ENCODE measurements at places on chromosomes 16 and 17. TPM values are rescaled to one million over a fixed set of nuclear protein-coding genes. Genes with fewer than 3 reads are reported as not detected.

GRCh38 chr16:2967211-2967631, 1.9 kb upstream of the PAQR4 start:
- DNase-seq: no peak

DNA sequence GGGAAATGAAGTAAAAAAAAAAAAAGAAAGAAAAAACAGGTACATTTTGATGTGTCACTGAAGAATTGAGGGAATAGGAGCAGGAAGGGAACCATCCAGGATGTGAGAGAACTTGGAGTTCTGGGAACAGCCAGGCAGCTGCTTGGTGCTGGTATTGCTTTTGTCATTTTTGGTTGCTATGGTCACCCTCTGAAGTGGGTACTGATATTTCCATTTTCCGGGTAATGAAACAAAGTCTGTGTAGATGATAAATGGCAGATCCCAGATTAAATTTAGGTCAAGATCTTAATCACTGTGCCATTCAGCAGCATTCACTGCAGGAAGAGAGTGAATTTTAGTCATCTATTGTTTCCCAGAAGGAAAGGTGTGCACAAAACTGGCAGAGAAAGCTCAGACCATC, 93.6 kb downstream of the ABCA8 start:
- peak; percentile 6 for DNase-seq

- peak; percentile 38 for DNase-seq
These were observed 594 bp downstream of the MAPK8IP3 start for GRCh38 chr16:1706386-1707192.

- no peak for DNase-seq
These were observed 120.9 kb upstream of the HS3ST2 start for GRCh38 chr16:22692916-22693637.

GRCh38 chr17:47237841-47238240, 15.8 kb upstream of the ITGB3 start:
- no peak for DNase-seq

DNA sequence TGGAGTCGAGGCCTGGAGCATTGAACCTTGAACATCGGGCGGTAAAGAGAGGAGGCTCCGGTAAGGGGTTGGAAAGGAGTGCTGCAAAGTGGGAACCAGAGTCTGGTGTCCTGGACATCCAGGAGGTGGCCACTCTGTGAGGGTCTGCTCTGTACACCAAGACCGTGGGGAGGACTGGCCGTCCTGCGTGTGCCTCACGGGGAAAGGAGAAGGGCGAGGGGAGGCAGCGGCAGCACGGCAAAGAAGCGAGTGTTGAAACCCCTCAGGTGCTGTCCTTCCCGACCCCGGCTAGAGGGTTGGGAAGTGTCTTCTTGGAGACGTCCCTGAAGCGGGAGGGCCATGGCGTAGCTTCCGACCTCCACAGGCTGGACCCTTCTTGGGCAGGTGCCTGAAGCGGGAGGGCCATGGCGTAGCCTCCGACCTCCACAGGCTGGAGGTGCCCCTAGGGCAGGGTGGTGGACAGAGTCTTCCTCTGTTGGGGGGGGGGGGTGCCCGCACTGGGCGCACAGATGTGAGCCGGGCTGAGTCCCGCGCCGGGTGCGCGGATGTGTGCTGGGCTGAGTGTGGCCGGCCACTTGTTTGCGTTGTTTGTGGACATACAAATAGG, 42.0 kb downstream of the FOXK2 start:
- no peak for DNase-seq

DNA sequence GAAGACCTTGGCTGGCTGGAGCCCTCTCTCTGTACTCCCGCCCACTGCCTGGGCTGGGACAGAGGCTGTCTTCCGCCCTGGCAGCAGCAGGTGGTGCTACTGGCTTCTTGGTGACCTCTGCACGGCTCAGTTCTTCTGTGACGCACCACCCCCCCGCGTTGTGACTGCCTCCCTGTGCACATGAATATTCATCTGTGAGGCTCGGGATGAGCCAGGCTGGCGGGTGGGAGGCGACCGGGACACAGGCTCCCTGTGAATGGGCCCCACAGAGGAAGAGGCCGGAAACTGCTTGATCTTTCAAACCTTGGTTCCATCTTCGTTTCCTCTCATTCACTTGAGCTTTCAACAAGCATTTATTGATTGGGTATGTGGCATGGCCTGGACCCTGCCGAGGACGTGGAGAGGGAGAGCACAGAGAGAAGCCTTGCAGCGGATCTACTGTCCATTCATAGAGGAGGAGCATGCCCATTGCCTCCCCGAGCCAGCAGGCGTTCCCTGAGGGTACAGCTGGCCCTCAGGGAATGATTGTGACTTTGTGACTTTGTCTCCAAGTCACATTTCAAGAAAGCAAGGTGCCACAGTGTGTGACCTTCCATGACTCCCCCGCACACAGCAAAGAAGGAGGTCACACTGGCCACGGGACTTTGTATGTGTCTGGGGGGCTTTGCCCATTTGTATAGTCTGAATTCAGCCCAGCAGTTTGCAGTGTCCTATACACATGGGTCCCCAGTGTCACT, 45.0 kb downstream of the B9D1 start:
- peak; percentile 86 for DNase-seq

GRCh38 chr16:66147291-66147690, 219.2 kb upstream of the CDH5 start:
- DNase-seq: no peak

DNA sequence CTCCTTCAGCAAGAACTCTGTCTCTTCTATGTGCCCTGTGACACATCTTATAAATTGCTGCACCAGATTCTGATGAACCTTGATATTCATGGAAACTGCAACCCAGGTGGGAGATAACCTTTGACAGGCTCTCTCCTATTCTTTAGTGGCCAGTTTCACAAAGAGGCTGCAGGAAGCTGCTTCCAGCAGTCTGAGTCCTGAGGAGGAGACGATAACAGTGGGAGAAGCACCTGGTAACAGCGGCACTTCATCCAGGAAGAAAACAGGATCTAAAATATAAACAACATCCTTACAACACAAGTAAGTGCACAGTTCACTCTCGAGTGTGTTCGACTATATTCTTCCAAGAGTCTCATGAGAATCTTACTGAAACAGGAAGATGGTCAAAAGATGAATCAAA, 180.1 kb downstream of the MAP2K6 start:
- no peak for DNase-seq

DNA sequence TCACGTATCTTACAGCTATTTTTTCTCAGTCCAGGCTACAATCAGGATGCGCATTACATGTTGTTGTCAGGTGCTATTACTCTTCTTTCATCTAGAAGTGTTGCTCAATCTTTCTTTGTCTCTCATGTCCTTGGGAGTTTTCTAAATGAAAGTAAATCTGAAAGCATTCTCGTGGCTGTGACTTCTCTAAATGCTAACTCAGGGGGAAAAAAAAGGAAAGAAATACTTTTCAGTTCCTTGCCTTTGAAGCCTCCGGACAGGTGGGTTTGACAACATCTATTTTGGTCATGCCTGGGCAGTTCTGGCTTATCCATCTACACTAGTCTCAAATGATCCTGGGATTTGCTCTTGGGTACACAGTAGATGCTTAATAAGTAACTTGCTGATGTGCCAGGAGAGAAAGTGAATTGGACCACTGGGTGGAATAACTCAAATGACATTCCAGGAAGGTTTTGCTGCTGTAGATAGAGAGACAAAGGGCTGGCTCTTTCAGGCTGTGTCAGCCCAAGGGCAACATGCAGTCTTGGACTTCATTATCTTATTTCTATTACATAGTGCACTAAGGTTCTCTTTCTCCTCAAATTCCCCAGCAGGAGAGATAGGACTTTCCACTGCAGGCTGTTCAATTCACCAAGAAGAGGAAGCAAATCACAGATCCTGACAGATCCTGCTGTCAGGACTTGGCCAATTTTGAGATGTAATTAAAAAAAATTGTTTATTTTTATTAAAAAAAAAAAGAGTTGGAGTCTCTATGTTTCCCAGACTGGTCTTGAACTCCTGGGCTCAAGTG, 63.6 kb upstream of the NFAT5 start:
- peak; percentile 28 for DNase-seq

DNA sequence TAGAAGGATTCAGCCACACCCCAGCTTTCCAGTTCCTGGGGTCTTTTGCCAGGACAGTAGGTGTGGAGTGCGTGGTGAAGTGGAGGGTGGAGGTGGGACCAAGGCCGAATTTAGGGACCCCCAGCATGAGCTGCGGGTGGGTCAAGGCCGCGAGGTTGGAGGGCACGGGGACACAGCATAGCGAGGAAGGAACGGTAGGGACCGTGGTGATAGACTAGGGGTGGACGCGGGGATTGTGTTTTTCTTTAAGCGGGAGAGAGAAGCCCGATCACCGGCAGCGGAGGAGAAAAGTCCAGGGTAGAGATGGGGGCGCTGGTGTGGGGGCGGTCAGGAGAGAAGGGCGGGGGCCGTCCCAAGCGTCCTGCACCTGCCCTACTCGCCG, 261 bp upstream of the B4GALNT2 start:
- no peak for DNase-seq

GRCh38 chr17:7133424-7133823, 18.8 kb upstream of the ASGR2 start:
- DNase-seq: no peak

GRCh38 chr16:492211-492875, 35.2 kb upstream of the CAPN15 start:
- no peak for DNase-seq

DNA sequence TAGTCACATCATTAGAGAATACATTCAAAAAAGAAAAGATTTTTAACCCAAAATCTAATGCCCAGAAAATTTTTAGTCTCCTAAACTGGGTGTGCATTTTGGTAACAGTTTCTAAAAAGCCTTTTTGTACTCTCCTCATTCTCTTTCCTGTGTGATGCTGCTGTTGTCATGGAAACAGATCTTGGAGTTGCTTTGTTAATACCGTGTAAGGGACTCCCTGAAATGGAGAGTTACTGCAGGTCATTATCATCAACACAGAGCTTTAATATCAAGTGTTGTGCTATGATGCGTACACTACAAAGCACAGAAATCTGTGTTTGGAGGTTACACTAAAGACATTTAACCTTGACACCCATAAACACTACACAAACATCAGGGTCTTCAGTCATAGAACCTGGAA, 216.3 kb downstream of the PRKCA start:
- no peak for DNase-seq

DNA sequence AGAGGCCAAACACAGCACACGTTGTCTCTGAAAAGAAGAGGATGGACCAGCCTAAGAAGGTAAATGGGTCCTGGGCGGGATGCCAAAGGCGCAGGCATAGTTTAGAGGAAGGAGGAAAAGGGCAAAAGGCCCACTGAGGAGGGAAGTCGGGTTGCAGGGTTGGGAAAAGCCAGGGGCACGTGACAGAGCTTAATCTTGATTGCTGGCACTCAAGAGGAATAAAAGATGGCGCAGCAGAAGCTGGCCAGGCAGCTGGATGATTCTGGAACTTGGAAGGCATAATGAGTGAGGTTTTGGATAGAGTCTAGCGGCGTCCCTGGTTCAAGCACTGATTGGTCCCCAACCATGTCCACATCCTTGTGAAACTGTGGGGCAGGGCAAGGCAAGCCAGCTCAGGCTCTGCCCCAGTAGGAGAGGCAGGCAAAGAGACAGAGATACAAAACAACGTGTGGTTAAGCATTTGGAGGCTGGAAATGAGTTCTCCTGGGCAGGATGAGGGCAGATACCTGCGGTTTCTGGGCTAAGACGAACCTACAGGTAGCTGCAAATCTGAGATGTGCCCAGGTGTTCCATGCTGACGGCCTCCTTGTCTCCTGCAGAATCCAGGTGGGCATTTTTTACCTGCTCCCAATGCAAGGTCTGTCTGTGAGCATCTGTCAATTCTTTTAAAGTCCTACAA, 52.7 kb upstream of the CIBAR2 start:
- no peak for DNase-seq

GRCh38 chr17:28553000-28553505, 629 bp upstream of the UNC119 start:
- no peak for DNase-seq

GRCh38 chr16:1057252-1057932, 15.2 kb upstream of the SSTR5 start:
- DNase-seq: no peak

GRCh38 chr16:79012671-79013434, 587.7 kb downstream of the MAF start:
- DNase-seq: no peak

GRCh38 chr17:18184143-18185031, 759 bp downstream of the ALKBH5 start:
- DNase-seq: peak; percentile 51

GRCh38 chr17:35790841-35791240, 4.6 kb downstream of the MMP28 start:
- DNase-seq: no peak

- no peak for DNase-seq
These were observed 28.0 kb downstream of the CTU2 start for GRCh38 chr16:88734361-88734728.

- DNase-seq: peak; percentile 60
These were observed 82.0 kb upstream of the ALOX12 start for GRCh38 chr17:6913608-6914443.

DNA sequence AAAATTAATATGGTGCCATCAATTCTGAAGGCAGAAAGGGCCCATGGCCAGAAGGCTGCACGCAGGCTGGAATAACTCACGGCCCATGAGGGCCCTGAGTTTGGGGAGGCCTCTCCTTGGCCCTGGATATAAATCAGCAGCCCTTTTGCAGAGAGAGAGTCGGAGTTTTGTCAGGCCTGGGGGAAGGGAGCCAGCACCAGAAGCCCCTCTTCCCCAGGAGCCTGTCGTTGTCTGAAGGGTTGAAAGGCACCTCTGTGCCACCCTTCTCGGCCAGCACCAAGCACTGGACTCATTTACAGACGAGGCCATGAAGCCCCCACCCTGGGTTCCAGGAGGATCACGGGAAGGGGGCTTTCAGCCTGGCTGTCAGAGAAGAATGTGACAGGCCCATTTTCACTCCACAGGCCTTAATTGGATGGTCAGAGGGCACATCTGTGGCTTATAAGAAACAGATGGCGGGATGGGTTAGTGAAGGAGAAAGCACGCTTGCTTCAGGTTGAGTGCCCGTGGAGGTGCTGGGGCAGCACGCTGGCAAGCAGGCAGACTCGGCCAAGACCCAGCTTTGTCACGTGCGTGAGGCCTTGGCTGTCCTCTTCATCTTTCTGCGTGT, 140.6 kb downstream of the CLEC16A start:
- DNase-seq: no peak

Gene PTGES3L
- total RNA-seq: 1.3 TPM

Gene MT4
- total RNA-seq: not detected

Gene HOXB6
- 1.3 TPM for total RNA-seq

Gene TNFAIP1
- 50.1 TPM for total RNA-seq

Gene HEXIM2
- total RNA-seq: 6.1 TPM

Gene KRT28
- not detected for total RNA-seq

Gene TP53TG3B
- 0.32 TPM for total RNA-seq

Gene TP53TG3D
- total RNA-seq: 1.3 TPM

Gene TBX4
- total RNA-seq: not detected

Gene PRSS22
- not detected for total RNA-seq
